ENCODE measurements at places on chromosomes 2 and 18. TPM values are rescaled to one million over a fixed set of nuclear protein-coding genes. Genes with fewer than 3 reads are reported as not detected.

The GCG gene
- total RNA-seq: not detected

The ERFE gene
- 0.07 TPM for total RNA-seq

The AFF3 gene
- total RNA-seq: 5.6 TPM

The DCDC2C gene
- not detected for total RNA-seq

GRCh38 chr2:174597009-174597344 is 627 bp downstream of the WIPF1 start:
- H3K27ac ChIP-seq: peak overlapping the region; percentile 97
- peaks cover 35% of the 10 kb centered on the region for H3K36me3 ChIP-seq
- H3K27me3 ChIP-seq: no peaks in the 10 kb centered on the region
- peaks cover 65% of the 10 kb centered on the region for H3K4me1 ChIP-seq

DNA sequence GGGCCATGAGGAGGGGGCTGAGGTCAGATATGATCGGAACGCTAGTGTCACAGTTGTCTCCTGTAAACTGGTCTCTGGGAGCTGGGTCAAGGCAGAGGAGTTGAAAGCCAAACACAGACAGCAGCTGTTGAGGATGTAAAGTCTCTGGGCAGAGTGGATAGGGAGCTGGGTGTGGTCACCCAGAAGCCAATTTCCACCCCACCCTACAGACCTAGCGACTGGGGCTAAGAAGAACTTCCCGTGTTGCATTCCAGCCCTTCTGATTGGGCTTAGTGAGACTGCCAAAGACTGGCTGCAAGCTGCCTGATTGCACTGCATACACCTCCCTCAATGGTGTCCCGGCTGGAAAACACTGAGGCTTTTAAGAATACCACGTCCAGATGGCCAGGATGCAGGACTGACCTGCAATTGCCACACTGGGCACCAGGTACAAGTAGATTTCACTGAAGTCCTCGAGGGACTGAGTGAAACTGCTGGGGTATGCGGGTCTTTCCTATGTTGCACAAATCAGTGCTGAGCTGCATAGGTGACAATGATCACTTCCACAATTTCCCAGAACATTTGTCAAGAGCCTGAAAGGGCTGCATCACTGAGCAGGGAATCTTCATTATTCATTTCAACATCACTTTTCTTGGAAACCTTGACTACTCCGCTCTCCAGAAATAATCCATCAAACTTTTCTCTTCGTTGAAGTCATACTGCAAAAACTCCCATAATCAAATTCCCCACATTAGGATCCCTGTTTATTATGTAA is 43.1 kb upstream of the EML4 start:
- no peak for DNase-seq
- no peaks in the 10 kb centered on the region for H3K27me3 ChIP-seq
- H3K4me3 ChIP-seq: no peak overlapping the region
- H3K27ac ChIP-seq: no peak overlapping the region
- no peaks in the 10 kb centered on the region for H3K36me3 ChIP-seq
- peaks cover 70% of the 10 kb centered on the region for H3K4me1 ChIP-seq

GRCh38 chr2:133667085-133667484 is 98.8 kb upstream of the NCKAP5 start:
- H3K4me3 ChIP-seq: no peak overlapping the region
- no peak overlapping the region for H3K27ac ChIP-seq
- no peaks in the 10 kb centered on the region for H3K4me1 ChIP-seq
- H3K27me3 ChIP-seq: no peaks in the 10 kb centered on the region

DNA sequence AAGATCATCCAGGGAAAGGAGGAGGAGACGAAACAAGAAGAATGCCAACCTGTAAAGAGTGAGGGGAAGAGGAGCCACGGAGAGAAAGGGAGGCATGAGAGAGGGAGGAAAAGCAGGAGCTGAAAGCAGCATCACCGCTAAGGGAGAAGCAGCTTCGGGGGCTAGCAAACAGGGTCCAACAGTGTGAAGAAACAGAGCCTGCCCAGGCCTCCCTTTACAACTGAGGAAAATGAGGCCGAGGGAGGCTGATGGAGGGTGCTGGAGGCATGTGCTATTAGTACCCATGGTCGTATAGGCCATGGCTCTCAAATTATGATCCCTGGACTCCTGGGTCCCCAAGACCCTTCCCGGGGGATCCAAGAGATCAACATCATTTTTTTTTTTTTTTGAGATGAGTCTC is 50.4 kb upstream of the ASPRV1 start:
- peaks cover 15% of the 10 kb centered on the region for H3K36me3 ChIP-seq
- no peak overlapping the region for H3K4me3 ChIP-seq
- H3K27me3 ChIP-seq: no peaks in the 10 kb centered on the region
- H3K4me1 ChIP-seq: peaks cover 9% of the 10 kb centered on the region

- no peaks in the 10 kb centered on the region for H3K36me3 ChIP-seq
- no peaks in the 10 kb centered on the region for H3K4me1 ChIP-seq
- no peaks in the 10 kb centered on the region for H3K27me3 ChIP-seq
- DNase-seq: no peak
- H3K4me3 ChIP-seq: no peak overlapping the region
Observed at GRCh38 chr2:236823041-236823629, 253.5 kb downstream of the ACKR3 start.

Measured in activated CD4-positive, alpha-beta T cell treated with anti-CD3 and anti-CD28 coated beads for 36 hours (primary cell).